Activated CD4-positive, alpha-beta memory T cell treated with anti-CD3 and anti-CD28 coated beads, Interleukin-2, amount 10 ng/mL, durations not matched to agents 7 days and 5 days (primary cell): ENCODE measurements at places on chromosomes 4 and X. TPM values are rescaled to one million over a fixed set of nuclear protein-coding genes. Genes with fewer than 3 reads are reported as not detected.

- DNase-seq: no peak
These were observed at the start of gene DIPK2B for GRCh38 chrX:45200741-45201234. DIPK2B (minus strand) TSS chrX:45200876; CDS start chrX:45200826, 50 bp downstream.

DNA sequence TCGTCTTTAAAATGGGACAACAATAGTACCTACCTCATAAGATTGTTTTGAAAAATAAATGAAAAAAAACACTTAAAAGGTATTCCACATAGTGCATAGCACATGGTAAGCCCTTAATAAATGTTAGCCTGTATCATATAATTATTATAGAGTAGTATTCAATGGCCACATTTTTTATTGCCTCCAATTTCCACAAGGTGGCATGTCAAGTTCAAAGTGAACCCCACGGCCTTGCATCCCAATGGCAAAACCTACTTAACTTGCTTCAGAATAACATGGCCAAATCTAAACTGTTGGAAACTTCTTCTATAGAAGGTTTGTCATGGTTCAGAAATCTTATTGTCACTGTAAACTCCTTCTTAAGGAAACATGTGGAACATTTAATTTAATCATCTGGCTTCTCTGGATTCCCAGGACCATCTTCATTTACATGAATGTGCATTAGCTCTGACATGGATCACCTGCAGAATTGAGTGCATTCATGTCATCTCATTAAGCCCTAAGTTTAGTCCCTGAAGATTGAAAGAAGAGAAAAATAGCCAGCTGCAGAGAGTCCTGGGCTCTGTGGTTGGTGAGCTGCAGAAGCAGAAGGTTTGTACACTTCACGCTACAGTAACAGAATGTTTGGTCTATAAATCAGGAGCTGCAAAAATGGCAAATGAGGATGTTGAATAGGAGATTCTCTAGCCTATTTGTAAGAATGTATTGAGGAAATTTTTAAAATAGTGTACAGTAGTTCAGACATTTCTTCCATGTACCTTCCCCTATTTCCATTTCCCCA lies 61.0 kb downstream of the ANXA3 start:
- no peak for DNase-seq

DNA sequence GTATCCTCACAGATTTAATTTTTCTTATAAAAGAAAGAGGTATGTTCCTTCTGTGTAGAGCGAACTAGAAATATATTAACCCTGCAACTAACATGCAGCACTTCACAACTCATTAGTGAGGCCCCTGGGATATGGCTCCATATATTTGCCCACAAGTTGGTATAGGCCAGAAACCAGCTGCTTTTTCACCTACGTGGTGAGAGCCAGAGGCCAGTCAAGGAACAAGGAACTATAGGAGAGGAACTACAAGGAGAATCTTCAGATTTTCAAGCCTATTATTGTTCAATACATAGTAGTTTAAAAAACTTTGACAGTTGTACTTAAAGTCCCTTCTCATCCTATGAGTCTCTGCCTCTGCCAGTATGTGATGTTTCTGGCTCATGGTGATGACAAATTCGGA lies 205.9 kb downstream of the CBR4 start:
- no peak for DNase-seq

DNA sequence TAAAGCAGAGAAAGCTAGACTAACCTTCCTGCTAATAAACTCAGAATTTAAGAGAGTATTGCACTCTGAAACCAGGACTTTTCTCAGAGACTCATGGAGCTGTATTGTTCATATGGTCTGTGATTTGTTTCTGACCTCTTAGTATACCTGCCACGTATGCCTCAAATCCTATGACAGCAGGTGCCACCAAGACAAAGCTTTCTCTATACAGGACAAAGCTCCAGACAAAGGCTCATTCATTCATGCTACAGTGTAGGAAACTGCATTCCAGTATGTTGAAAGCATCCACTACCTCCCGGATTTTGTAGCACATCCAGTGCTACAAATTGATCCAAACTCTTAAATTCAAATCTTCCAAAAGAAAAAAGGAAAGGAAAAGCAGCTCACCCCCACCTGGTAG lies 178.3 kb downstream of the CHIC2 start:
- DNase-seq: no peak

- DNase-seq: no peak
These were observed 219.8 kb upstream of the GYPA start for GRCh38 chr4:144360146-144360793.

- DNase-seq: no peak
These were observed 1907.6 kb upstream of the TENM3 start for GRCh38 chr4:180335566-180335965.

- DNase-seq: no peak
These were observed 155.8 kb upstream of the CT83 start for GRCh38 chrX:116618546-116618945.

GRCh38 chr4:142452161-142452855 lies 393.8 kb downstream of the INPP4B start:
- DNase-seq: no peak

GRCh38 chr4:173264684-173265185 lies 69.4 kb downstream of the HMGB2 start:
- DNase-seq: no peak

GRCh38 chr4:15504041-15504440 lies 34.4 kb downstream of the CC2D2A start:
- DNase-seq: no peak

The KIAA1210 gene
- total RNA-seq: not detected

The SPIN4 gene
- 10.7 TPM for total RNA-seq

The CT55 gene
- total RNA-seq: not detected

The GC gene
- not detected for total RNA-seq

The LAMP2 gene
- 60.3 TPM for total RNA-seq

The BBS12 gene
- total RNA-seq: 3.7 TPM

The SPANXN3 gene
- not detected for total RNA-seq
